ENCODE measurements at places on chromosomes 7 and 10.

DNA sequence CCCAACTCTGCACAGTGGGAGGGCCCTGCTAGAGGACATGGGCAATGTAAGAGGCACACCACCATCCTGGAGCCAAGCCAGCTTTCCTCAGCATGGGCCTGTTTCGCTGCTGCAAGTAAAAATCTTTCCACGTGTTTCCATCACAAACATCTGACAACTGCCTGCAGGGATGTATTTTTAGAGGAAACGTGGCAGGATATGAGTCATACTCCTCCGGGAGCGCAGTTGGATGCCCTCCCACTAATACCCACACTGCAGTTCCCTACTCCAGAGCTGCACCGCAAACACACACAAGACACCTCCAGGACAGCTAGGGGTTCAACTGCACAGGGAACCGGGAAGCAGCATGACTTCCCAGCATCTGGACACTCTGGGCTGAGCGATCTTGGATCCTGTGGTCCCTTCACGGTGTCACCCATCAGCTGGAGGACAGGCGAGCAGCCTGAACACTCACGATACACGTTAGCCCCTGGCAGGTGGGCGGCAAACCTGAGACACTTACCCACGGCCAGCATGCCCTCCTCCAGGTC lies 26.1 kb downstream of the PLAC9 start:
- DNase-seq, result no peak

DNA sequence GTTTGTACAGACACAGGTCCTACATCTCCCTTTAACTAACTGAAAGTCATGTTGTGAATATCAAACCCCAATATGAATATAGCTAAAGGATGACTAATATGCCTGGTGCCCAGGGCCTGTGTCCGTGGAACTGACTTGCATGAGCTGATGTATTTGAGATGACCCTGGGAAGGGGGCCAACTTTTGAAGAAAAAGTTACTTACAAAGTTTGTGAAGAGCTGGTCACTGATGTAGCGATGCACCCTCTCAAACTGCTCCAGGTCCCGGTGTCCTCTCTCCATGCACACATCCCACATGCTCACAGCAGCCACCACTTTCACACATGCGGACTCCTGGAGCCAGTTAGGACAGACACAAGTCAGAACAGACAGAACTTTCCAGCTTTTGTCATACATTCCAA lies 106.2 kb downstream of the ABCC2 start:
- no peak for DNase-seq

GRCh38 chr10:16529853-16530252 lies 8.2 kb upstream of the C1QL3 start:
- DNase-seq, result no peak

DNA sequence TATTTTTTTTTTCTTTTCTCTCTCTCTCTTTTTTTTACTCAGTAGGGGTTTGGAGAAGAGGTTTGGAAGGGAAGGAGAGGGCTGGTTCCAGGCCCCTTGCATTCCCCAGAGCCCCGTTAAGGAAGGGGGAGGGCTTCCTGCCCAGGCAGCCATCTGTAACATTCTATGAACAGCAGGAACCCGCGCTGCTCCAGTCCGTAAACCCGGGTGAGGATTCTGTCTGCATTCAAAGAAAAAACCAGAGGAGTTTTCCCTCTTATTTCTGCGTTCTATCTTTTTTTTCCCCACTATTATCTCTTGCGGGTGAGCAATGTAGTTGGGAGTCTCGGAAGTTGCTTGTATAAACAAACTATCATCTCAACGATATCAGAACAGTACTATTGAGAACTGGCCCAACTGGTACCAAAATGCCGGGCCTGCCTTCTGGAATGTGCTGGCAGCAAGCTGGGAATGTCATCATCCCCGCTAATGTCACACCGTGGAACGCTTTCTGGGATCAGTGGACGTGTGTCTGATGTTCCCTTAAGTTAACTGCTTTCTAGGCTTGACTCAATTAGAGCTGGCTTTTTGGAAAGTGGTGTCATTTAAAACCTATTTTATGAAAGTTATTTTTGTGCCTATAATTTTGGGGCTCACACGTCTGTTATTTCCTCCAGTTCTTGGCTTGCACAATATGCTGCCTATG lies 153.1 kb upstream of the MEOX2 start:
- DNase-seq, result peak; percentile 81

- DNase-seq, result no peak
Measured at GRCh38 chr10:33674491-33674890, 340.0 kb upstream of the NRP1 start.

DNA sequence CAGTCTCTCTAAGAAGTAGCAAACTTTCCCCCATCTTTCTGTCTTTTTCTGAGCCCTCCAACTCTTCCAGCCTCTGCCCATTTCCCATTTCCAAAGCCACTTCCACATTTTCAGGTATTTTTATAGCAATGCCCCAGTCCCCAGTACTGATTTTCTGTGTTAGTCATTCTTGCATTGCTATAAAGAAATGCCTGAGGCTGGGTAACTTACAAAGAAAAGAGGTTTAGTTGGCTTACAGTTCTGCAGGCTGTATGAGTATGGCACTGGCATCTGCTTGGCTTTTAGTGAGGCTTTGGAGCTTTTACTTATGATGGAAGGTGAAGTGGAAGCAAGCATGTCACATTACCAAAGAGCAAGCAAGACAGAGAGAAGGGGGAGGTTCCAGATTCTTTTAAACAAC lies 17.2 kb downstream of the PLCE1 start:
- DNase-seq, result no peak

DNA sequence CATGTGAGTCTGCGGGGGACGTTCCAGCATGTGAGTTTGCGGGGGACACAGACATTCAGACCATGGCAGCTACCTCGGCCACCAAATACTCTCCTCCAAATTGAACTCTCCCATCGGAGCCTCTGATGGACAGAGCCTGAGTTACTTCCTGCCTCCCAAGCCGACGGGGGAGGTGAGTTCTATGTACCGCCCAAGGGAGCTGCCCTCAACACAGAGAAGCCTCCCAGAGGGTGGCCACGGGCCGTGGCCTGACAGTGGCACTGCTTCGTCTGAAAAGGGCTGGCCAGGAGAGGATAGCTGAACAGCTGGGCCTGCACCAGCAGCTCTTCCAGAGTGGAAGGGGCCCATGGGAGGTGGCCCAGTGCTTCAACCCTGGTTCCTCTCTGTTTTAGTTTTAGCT lies 274.5 kb upstream of the PPP2R2D start:
- no peak for DNase-seq

GRCh38 chr7:38127216-38128207 lies 50.5 kb upstream of the STARD3NL start:
- DNase-seq, result no peak

DNA sequence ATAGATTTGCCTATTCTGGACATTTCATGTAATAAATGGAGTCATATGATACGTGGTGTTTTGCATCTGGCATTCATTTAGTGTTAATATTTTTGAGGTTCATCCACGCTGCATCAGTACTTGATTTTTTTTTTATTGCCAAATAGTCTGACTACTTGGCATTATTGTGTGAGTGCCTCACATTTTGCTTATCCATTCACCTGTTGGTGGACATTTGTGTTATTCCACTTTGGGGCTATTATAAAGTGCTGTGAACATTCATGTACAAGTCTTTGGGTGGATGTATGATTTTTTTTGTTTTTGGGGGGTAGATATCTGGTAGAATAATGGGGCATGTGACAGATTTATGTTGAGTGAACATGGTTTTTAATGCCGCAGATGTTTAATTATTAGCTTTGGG lies 19.7 kb downstream of the CUL1 start:
- DNase-seq, result no peak

DNA sequence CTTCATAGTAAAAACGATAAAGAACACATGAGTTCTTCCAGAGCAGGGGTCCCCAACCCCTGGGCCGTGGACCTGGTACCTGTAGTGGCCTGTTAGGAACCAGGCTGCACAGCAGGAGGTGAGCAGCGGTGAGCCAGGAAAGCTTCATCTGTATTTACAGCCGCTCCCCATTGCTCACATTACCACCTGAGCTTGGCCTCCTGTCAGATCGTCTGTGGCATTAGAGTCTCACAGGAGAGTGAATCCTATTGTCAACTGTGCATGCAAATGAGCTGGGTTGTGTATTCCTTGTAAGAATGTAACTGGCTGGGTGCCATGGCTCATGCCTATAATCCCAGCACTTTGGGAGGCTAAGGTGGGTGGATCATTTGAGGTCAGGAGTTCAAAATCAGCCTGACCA lies 229.5 kb downstream of the CNTNAP2 start:
- no peak for DNase-seq

GRCh38 chr7:144513334-144513733 lies 109.8 kb upstream of the NOBOX start:
- no peak for DNase-seq

DNA sequence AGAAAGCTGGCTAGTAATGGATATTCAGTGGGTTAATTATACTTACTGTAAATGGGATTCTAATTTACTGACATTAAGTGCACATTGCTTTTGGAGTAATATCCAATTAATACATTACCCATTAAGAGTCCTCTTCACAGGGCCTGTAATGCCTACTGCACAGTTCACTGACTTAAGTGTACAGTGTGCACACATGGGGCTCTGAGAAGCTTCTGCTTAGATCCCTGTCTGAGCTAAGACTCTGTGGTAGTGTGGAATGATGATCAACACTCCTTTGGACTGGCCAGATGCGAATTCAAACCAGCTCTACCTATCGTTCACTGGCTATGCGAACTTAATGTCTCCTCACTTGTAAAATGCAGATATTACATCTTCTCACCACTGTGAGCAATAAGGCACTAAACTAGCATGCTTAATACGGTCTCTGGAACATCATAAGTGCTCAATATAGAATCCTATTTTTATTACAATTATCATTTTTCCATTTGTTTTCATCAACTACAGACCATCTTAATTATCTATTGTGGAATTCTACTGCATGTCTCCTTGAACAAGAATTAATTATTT lies 53.8 kb upstream of the SEC61G start:
- DNase-seq, result no peak

DNA sequence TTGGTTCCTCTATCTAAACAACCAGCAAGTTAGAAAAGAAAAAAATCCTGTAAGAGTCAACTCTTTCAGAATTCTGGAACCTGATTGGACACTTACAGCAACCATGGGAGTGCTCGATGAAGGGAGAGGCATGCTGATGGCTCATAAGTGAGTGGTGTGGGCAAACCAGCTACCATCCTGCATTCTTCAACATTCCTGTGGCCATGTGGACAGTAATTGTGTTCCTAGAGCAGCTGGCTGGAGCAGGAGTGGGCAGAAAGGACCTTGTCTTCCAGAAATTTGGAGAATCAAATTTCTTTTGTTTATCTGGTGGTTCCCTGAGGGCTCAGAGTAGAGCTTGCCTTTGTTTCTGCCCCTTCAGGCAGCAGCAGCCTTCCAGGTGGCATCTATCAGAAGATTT lies 22.5 kb upstream of the MYL7 start:
- no peak for DNase-seq

DNA sequence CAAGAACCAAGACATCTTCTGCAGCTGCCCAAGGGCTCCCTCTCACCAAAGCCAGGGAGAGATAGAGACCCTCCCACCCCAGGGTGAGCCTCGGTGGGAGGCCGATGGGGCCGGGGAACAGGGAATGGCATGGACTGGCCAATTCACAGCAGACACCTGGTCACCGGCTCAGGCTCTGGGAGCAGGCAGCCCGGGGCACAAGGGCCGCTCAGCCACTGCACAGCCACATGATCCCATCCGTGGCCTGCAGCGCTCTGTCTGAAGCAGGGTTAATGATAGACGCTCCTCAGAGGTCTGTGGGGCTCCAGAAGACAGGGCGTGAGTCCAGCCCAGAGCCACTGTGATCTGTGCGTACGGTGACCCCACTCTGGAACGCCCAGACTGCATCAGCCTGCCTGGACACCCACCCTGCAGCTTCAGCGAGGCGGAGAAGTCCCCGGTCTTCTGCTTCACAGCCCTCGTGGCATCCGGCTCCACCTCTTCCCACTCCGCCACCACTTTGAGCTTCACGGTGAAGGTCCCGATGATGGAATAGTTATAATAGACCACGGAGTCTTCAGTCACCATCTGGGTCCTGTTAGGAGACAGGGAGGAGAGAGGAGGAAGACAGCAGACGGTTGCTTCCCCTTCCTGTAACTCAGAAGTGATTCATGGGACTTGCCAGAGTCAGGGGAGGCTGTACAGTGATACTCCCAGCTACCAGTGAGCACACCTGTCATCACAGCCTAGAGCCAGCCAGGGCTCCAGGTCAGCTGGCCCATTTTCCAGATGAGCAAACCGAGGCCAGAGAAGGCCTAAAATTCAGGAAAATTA lies 14.0 kb downstream of the TMEM130 start:
- DNase-seq, result no peak

- no peak for DNase-seq
Measured at GRCh38 chr7:40015790-40016296, 65.8 kb downstream of the CDK13 start.

- DNase-seq, result peak; percentile 24
Measured at GRCh38 chr7:22561321-22561811, 61.4 kb upstream of the STEAP1B start.

DNA sequence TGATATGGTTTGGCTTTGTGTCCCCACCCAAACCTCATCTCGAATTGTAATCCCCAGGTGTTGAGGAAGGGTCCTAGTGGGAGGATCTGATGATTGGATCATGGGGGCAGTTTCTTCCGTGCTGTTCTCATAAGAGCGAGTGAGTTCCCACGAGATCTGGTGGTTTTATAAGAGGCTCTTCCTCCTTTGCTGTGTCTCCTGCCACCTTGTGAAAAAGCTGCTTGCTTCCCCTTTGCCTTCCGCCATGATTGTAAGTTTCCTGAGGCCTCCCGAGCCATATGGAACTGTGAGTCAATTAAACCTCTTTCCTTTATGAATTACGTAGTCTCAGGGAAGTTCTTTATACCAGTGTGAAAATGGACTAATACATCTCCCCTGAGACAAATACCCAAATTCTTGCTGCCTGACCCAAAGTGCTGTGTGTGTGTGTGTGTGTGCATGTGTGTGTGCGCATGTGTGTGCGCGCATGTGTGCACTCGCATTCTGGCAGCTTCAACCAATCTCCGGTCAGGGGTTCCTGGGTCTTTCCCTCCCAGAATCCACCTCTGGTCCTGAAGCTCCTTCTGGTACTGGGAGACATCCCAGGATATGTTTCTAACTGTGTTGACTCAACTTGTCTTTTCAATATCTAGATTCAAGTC lies 98.1 kb upstream of the LRRC4 start:
- no peak for DNase-seq

DNA sequence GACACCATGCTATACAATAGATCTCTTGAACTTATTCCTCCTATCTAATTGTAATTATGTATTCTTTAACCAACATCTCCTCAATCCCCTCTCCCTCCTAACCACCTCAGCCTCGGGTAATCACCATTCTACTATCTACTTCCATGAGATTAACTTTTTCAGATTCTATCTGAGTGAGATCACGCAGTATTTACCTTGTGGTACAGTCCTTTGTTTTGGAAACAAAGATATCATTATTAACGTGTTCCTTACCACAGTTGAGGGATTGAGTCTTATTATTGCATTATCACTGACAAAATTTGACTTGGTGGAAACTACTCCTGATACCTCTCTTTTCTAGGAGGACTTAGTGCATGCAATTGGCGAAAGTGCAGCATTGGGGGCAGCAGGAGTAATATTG lies 26.0 kb upstream of the HYAL4 start:
- DNase-seq, result no peak
